Stimulated activated CD4-positive, alpha-beta T cell treated with anti-CD3 and anti-CD28 coated beads, TNF-alpha, amount 100 ng/mL, for 48 hours (primary cell): ENCODE measurements at places on chromosomes 6 and 20.

DNA sequence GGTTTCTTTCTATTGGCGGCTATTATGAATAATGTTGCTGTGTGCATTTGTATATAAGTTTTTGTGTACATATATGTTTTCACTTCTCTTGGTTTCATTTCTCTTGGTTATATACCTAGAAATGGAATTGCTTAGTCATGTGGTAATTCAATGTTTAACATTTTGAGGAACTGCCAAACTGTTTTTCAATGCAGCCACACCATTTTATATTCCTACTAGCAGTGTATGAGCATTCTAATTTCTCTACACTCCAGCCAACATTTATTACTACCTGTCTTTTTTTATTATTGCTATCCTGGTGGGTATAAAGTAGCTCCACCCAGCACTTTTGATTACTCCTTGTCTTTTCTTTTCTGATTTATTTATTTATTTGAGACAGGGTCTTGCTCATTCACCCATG, 54.8 kb downstream of the PHACTR2 start:
- DNase-seq = no peak

- no peak for DNase-seq
Measured at GRCh38 chr6:32943864-32944649, 3.2 kb upstream of the HLA-DMB start.

- no peak for DNase-seq
Measured at GRCh38 chr20:50930139-50930975, 880 bp downstream of the ADNP start.

- no peak for DNase-seq
Measured at GRCh38 chr6:31138982-31139381, at the start of gene PSORS1C2. PSORS1C2 (minus strand) TSS chr6:31139066; CDS start chr6:31139026, 40 bp downstream.

- no peak for DNase-seq
Measured at GRCh38 chr6:67639161-67639560, 995.9 kb upstream of the ADGRB3 start.

GRCh38 chr20:52432740-52433139, 241.2 kb upstream of the ZFP64 start:
- DNase-seq = no peak

- no peak for DNase-seq
Measured at GRCh38 chr6:15305909-15306308, 60.0 kb downstream of the JARID2 start.

DNA sequence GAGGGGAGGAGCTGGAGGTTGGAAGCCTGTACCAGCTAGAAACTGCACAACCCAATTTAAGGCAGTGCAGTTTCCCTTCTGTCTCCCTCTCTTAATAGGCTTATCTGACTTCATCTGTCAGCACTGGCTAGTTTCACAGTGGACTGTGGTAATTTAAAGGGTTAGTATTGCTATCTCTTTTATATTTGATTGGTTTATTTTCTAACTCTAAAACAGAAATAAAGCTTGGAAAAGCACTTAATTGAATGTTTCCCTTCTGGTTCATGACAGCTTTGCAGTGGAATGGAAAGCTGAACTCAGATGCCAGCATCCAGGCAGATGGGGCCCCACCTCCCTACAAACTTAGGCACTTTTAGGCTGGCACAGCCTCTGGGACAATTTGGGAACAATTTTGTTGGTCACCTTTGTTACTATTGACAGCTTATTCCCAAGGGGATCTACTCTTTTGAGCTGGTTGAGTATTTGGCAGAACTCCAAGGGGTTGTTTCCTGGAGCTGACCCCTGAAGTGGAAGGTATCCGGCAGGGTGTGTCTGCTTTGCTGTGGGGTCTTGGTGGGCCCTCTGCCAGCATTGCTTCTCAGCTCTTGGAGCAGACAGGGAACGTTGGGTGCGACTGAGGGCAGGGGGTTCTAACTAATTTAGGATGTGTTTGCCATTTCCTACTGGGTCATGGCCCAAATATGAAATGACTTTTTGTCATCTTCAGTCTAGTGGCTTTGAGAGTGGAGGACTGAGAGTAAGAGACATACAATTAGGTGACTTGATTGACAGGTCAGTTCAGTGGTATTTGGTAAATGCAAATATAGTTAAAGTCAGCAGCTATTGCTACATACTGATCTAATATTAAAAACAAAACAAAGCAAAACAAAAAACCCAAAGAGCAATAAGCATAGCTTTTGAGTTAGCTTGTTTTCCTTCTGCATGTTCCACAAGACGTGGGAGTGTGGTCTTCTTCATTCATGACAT, 9.3 kb downstream of the SH3BGRL2 start:
- no peak for DNase-seq

- DNase-seq = no peak
Measured at GRCh38 chr20:34875642-34876405, 588 bp upstream of the ACSS2 start.

DNA sequence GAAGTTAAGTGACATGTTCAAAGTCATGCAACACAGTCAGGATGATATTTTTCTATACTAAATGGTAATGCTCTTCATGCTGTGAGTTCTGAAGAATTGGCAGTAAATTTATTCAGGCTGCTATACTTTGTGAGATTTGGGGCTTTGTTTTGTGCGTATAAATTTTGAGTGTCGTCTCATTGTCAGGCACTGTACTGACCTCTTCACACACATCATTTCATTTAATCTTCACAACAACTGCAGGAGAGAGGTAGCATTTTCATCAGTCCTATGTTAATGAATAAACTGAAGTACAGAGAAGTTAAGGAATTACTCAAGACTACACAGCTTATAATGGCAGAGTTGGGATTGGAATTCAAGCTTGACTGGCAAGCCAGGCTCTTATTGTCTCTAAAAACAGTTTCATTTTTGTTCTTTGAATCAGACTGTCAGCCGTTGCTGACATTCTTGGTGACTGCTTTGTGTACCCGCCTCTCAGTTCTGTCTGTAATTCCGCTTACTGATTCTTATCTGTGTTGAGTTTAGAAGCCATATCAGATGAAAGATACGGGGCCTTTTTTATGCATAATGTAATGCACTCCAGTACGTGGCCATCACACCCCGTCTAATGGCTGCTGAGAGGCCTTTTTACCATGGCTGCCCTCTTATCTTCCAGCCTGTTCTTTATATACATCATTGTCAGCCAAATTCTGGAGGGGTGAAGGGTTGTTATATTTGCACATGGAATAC, 274.9 kb downstream of the UTRN start:
- DNase-seq = no peak

GRCh38 chr6:108635505-108636226, 74.9 kb downstream of the FOXO3 start:
- no peak for DNase-seq

DNA sequence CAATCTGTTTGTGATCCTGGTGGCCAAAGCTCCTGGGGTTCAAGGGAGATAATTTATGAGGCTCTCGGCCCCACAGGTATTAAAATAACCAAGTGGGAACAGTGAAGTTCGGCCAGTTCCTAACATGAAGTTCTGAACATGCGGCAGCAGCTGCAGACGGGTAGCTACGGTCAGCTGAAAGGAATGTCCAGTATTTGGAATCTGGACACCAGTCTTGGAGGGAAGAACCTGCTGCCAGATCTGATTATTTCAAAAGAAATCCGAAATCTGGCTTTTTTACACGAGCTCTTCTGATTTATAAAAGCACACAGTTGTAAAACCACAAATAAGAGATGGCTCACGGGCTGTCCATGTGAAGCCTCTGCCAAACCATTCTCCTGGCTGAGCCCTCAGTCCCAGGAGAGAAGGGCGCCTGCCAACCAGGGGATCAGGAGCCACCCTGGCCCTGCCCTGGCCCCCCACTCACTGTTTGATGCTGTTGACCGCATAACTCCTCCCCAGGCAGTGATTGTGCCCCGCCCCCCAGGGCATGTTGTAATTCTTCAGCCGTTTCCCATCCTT, 28.2 kb upstream of the KCNB1 start:
- no peak for DNase-seq

DNA sequence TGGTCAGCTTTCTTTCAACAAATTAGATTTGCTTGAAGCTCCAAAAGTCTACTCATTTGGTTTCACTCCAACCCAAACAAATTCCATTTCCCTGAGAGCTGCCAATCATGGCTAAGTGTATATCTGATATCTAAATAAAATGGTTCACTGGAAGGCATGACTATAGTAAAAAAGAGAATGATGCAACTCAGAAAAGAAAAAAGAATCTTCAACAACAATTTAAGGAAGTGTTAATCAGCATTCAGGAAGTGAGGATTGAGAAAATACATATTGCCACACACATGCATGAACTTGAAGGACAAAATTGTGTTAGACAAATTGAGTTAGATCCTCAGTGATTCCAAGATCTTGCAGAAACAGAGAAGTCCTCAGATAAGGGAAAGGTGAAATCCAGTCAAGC, 972.9 kb upstream of the FLRT3 start:
- no peak for DNase-seq

DNA sequence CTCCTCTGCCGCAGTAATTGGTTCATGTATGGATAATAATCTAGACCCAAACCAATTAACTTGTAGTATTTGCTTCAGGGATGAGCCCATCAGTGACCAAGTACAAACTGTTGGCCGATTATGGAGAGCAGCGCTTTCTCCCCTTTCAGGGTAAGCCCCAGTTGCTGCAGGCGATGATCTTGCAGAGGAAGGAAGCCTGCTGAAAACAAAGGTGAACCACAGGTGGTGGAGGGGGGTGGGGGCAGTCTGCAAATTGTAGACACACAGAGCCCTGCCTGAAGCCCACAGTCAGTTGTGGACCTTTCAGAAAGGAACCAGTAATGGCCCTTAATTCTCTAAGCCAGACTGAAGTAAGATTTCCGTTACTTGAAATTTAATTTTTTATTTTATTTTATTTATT, 167.9 kb upstream of the JARID2 start:
- DNase-seq = no peak

- no peak for DNase-seq
Measured at GRCh38 chr6:64170316-64170715, 534.7 kb downstream of the PHF3 start.

DNA sequence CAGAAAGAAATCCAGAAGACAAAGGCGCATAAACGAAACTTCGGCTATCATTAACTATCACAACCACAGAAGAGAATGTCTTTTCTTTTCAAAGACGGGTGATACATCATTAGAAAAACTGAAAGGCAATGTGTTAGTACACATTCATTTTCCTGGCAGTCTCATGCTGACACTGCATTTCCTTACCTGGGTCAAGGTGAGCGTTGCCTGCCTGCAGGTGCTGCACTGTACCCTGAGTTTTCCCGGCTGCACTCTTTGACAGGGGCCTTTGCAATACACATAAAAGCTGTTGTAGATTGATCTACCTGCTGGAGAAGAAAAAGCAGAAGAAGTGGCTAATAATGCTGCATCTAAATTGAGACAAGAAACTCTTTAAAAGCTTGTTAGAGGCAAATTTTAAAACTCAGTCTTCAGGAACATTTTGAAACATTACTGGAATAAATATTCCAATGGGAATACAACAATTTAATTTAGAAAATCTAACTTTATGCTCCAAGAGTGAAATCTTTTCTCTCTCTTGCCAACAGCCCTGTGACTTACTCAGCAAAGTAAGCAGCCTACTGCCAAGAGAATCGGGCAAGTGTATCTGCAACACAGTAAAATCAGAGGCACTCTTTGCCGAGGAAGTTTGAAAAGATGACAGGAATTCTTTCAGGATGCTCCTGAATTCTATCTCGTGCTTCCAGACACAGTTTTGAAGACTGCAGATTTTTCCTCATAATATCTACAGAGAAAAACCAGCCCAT, 526.4 kb downstream of the PRKN start:
- no peak for DNase-seq

GRCh38 chr6:31205638-31206037, 35.2 kb upstream of the POU5F1 start:
- no peak for DNase-seq

- no peak for DNase-seq
Measured at GRCh38 chr6:16855460-16855859, 94.2 kb upstream of the ATXN1 start.
